ENCODE measurements at places on chromosomes 7 and 10.

- no peak for DNase-seq
Observed at GRCh38 chr10:77993620-77994019, 35.7 kb downstream of the POLR3A start.

GRCh38 chr10:60101821-60102220 is 195.5 kb upstream of the CCDC6 start:
- no peak for DNase-seq

- DNase-seq, result no peak
Observed at GRCh38 chr7:141700296-141700847, 1.6 kb downstream of the DENND11 start.

DNA sequence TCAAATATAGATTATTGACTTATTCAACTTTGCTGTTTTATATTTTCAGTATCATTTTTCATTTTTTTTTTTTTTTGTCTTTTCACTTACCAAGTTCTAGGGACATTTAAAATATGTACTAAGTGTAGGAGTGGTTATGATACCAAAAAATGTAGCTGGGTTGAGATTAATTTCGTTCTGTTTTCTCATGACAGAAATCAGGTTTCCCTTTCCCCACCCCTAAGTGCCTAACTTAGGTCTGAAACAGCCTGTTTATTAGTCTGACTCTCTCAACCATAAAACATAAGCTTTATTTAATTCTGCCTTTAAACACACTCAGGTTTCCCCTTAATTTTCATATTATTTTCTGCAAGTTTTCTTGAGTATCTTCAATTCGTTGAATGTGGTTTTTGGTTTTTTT is 22.1 kb downstream of the TMEM106B start:
- DNase-seq, result no peak

GRCh38 chr7:19561121-19561805 is 147.6 kb downstream of the POLR1F start:
- DNase-seq, result no peak

GRCh38 chr10:118958984-118959925 is 70.3 kb upstream of the NANOS1 start:
- DNase-seq, result peak; percentile 48

- DNase-seq, result peak; percentile 69
Observed at GRCh38 chr7:41711283-41712064, 8.6 kb upstream of the INHBA start.

DNA sequence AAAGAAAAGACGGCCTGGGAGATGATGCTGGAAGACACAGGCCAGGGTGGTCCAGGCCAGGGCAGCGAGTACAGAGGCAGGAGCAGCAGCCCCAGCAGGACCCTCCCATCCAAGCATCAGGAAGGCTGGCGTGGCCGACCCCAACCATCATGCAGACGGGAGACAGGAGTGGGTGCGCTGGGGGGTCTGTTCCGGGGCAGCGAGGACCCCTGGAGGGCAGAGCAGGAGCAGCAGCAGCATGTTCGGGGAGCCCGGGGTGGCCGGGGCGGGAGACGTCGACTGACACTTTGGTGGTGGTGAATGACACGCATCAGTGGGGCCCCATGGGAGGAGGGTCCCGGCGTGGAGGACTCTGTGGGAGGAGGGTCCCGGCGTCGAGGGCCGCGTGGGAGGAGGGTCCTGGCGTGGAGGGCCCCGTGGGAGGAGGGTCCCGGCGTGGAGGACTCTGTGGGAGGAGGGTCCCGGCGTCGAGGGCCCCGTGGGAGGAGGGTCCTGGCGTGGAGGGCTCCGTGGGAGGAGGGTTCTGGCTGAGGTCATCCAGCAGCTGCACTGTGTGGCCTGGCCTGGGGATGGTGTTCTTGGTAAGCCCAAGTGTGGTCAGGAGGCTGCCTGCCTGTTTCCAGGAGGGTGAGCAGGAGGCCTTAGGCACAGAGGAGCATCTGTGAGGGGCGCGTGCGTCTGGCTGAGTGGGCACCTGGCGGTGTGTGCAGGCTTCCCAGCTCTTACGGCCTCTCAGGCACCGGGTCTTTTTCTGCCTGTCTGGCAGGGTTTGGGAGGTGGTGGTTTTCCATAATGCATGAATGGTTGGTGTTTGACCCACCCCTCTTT is 38.9 kb downstream of the FAM20C start:
- no peak for DNase-seq

DNA sequence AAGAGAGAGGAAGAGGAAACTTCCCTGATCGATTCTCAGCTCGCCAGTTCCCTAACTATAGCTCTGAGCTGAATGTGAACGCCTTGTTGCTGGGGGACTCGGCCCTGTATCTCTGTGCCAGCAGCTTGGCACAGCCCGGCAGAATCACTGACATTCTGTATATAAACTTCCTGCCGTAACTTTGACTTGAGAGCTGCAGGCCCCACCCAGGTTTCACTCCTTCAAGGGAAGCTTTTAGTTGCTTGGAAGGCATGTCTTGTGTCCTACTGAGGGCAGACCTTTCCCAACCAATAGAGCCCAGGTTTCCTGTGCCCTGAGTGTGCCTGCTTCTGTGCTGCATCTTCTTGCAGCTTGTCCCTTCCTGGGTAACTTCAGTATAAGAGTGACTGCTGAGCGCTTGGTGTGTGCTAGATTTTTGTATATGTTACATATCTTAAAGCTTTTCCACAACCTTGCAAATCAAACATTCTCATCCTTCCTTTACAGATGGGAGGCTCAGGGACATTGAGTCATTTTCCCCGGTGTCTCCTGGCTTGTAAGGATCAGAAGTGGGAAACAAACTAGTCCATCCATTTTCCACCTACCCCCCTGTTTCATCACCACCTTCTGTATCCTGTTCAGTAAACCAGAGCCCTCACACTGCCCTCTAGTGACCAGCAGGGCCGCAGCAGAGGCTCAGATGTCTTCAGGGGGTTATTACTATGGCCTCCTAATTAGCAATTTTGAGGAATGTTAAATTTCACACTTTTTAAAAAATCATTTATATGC is 225.2 kb upstream of the PRSS58 start:
- DNase-seq, result peak; percentile 16

- no peak for DNase-seq
Observed at GRCh38 chr7:38147005-38147404, 31.0 kb upstream of the STARD3NL start.

GRCh38 chr7:44395067-44395466 is 69.7 kb upstream of the CAMK2B start:
- no peak for DNase-seq

DNA sequence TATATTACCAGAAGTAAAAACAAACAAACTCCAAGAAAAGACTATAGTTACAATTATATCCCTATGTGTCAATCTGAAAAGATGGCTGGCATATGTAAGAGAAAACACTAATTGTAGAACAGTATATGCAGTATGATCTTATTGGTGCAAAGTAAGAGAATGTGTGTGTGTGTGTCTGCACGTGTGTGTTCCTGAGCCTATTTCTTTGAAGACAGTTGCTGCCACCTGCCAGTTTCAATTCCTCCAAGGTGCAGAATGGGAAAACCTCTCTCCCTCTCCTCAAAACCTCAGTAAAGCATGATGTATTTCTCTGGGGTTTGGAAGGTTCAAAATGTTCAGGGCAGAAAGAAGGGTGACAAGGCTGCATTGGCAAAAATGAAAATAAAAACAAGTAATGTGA is 8.8 kb upstream of the SFTPA1 start:
- no peak for DNase-seq

All from ELF-1 (cell line).